ENCODE measurements at places on chromosomes 4 and X.

- DNase-seq = no peak
Measured at GRCh38 chr4:80918004-80918403, 112.5 kb upstream of the BMP3 start.

DNA sequence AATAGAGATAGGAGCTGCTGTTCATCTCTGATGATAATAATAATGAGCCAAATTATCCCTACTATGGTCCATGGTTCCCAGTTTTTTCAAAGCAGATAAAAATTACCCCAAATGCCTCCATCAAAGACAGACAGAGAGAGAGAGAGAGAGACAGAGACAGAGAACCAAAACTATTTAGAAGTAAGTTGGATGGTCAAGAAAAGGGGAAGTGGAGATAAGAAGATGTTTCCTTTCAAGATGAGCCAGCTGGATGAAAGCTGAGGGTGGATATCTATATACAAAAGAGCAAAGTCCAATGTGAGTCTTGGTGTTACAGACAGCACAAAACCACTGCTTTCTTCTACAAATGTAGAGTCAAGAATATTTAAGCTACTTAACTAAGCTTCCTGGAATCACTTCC lies 173.9 kb downstream of the GRIA3 start:
- DNase-seq = no peak

DNA sequence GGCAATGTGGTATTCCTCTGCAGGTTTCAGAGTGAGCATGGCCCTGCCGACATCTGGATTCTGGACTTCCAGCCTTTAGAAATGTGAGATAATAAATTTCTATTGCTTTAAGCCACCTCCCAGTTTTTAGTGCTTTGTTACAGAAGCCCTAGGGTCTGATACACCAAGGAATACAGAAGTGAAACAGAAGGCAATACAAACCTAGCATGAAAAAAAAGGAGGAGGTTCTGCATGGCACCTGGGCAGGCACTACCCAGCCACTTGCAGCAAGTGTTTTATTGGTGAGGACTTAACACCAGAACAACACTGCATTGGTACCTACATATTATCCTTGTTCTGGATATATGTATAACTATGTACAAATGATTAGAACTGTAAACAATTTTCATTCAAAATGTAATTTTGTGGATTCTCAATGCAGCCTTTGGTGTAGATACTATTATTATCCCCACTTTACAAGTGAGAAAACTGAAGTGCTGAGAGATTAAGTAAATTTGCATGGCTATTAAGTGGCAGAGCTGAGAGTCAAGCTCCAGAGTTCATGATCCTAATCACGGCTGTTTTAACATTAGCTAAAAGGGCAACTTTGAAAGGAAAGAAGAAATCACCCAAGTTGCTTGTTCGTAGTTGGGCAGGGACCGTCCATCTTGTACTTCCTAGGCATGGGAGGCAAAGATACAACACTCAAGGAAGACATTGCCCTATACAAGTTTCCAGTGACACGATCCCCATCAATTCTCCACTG lies 71.8 kb downstream of the IL21 start:
- no peak for DNase-seq

DNA sequence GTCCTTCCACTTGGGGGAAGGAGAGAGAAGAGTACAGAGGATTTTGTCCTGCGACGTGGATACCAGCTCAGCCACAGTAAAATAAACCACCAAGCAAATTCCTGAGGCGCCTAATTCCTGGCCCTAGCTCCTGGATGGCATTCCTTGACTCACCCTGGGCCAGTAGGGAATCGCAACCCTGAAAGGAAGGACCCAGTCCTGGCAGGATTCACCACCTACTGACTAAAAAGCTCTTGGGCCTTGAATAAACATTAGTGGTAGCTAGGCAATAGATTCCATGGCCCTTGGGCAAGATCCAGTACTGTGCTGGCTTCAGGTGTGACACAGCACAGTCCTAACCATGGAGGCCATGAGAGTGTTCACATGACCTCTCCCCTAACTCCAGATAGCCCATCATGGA lies 45.6 kb downstream of the GABRA3 start:
- DNase-seq = no peak

DNA sequence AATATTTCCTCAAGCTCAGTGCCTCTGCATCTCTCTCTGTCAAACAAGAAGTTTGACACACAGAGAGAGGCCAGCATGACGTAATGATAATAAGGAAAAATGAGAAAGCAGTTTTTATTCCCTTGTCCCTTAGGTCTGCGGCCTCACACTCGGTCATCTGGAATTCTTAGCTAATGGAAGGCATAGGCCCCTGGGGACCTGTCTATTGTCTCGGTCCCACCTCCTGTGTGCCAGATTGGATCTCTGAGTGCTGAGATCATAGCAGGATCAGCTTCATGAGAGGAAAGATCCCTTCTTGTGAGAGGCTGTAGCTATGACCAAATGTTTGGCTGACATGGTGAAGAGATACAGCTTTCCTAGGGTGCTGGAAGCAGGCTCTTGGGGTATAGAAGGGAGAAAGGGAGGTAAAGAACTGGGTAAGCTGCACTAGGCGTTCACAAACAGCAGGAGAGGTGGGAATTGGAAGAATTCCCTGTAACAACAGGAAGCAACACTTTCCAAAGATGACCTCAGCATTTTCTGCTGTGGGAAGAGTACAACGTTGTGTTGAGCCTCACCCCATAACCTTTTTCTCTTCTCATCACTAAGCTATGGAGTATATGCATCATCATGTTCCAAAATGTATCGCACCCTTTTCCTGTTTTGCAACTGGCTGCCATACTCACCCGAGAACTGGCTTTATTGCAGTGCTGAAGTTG lies 20.2 kb downstream of the TMEM31 start:
- DNase-seq = no peak

GRCh38 chrX:133980406-133980805 lies 5.0 kb downstream of the GPC3 start:
- no peak for DNase-seq

- no peak for DNase-seq
Measured at GRCh38 chr4:181820553-181820952, 422.6 kb upstream of the TENM3 start.

- DNase-seq = no peak
Measured at GRCh38 chr4:108172231-108172752, 3.6 kb upstream of the LEF1 start.

DNA sequence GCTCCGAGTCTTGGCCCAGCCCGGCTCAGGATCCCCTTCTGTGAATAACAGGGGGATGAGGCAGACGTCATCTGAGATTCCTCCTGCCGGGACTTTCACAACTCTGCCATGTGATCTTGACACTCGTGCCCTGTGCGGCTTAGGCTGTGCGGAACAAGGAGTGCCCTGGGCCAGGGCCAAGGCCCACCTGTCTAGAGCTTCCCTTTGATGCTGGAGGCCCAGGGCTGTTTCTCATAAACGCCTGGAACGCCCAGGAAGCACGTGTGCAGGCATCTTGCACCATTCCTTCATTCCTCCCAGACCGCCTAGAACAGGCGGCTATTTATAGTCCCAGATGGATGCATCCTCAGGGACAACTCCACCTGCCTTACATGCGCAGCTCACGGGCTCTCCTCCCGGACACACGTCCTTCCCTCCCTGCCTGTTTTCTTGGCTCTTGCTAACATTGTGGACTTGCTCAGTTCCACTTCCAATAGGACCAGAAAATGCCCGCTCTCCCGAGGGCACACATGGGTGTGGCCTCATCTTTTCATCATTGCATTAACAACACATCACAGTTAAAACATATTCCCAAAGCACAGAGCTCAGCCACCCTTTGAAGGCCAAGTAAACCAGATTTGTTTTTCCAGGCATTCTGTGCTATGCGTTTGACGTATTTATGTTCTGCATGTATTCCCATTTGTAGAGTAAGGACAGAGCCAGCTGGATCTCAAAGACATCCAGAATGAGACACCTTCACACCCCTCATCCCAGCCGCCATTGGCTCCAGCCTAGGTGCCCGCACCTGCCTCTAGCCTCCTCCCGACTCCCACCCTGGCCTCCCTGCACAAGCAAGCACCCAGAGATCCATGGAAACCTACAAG lies 57.2 kb downstream of the ABLIM2 start:
- DNase-seq = no peak

DNA sequence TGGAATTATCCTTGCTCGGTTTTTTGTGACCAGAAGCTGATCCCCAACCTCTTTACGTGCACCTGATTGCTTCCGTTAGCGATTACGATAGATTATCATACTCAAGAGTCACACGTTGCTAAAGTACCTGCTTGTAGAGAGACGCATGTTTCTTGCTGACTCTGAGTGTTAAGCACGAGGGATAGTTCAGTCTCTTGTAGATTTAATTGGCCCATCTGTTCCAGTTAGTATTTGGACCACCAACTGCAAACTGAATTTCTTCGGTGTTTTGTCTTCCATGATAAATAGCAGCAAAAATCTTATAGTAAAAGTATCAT lies 516 bp upstream of the COX18 start:
- no peak for DNase-seq

- DNase-seq = no peak
Measured at GRCh38 chr4:109365939-109366338, 63.5 kb upstream of the COL25A1 start.

- peak; percentile 23 for DNase-seq
Measured at GRCh38 chr4:5884796-5885195, 8.1 kb downstream of the CRMP1 start.

DNA sequence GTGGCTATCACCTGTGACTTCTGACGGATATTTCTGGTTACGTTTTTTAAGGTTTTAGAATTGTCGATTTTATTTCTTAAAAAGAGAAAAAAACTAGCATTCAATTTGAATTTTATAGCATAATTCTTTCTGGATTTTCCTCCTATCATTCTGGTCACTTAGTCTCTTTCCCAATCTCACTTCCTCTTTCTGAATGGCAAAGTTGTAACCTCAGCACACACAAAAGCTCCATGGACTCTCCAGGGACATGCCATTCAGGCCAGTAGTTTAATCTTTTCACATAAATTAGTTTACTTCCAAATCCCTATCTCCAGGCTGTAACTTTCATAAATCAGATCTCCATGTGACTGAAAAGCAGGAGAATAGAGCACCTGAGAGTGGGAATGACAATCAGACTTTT lies 110.7 kb downstream of the ARAP2 start:
- no peak for DNase-seq

GRCh38 chrX:69148946-69149345 lies 16.3 kb downstream of the PJA1 start:
- no peak for DNase-seq

GRCh38 chr4:3046623-3047022 lies 27.7 kb downstream of the HTT-AS start:
- DNase-seq = no peak

DNA sequence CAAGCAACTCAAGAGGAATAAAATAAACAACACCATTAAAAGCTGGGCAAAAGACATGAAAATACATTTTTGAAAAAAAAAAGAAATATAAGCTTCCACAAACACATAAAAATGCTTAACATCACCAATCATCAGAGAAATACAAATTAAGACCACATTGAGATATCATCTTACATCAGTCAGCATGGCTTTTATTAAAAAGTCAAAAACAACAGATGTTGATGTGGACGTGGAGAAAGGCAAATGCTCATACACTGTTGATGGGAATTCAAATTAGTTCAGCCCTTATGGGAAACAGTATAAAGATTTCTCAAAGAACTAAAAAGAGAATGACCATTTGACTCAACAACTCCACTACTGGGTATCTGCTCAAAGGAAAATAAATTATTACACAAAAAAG lies 59.6 kb downstream of the STK32B start:
- DNase-seq = no peak

DNA sequence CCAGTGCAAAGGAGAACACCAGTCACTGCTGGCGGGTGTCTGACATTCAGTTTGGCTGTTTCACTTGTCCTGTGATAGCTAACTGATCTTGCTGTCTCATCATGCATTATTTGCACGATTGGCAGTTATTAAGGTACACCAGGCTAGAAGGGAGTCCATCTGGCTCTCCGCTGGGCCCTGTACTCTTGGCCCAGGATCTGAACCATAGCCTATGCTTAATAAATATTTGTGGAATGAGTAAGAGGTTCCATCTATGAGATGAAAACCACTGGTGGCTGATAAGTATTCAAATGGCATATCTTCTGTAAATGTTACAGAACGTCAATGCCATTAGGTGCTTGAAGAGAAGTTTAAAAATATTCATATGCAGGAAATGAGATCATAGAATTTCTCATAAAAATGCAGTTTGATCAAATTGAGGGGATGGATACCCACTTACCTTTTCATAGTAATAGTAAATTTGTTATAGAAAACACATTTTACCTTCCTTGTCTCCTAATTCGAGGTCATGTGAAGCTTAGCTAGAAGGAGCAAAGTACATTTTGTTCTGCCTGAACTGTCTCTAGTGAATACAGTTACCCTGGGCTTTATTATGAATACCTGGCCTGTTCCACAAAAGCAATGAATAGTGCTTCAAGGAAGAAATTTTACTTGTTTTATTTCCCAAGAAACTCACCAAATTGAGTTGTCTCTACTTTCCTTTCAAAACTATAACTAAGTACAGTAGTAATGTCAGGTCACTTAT lies 213.5 kb downstream of the CBR4 start:
- DNase-seq = no peak

- no peak for DNase-seq
Measured at GRCh38 chrX:24259544-24260240, 54.2 kb downstream of the SUPT20HL2 start.

GRCh38 chr4:164802301-164802901 lies 48.5 kb downstream of the SMIM31 start:
- DNase-seq = no peak

DNA sequence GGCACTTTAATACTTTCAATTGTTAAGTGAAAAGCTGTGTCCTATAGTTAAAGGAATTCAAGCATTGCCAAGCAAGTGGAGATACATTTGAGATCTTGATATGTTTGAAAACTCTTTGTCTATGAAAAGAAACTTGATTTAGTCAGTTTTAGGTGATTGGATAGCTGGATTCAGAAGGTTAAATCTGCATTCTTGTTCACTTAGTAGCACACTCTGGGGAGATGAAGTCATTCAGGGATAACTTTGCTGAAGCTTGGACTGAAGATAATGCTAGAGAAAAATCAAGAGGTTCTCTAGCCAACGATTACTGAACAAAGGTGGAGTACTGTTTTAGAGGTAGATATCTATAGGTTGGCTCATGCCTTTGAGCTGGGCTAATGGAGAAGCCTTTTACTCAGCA lies 90.6 kb downstream of the DCAF8L2 start:
- DNase-seq = no peak

- DNase-seq = no peak
Measured at GRCh38 chrX:151609222-151609621, 45.7 kb downstream of the PASD1 start.

- no peak for DNase-seq
Measured at GRCh38 chr4:121139533-121140222, 24.4 kb downstream of the TNIP3 start.

GRCh38 chr4:16669036-16669435 lies 229.4 kb downstream of the LDB2 start:
- DNase-seq = no peak

All from NCI-H187 (cell line).